ENCODE measurements at places on chromosomes 12 and 14.
A peak's percentile ranks its signal among the peaks of the same experiment; 100 is the strongest.

DNA sequence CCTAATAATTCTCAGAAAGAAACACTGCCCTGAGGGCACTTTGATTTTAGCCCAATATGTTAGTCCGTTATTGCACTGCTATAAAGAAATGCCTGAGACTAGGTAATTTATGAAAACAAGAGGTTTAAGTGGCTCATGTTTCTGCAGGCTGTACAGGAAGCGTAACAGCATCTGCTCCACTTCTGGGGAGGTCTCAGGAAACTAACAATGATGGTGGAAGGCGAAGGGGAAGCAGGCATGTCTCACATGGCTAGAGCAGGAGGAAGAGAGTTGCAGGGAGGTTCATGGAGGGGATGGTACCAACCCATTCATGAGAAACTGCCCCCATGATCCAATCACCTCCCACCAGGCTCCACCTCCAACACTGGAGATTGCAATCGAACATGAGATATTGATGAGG is 49.4 kb upstream of the RERG start:
- DNase-seq = no peak
- no peak overlapping the region for H3K27ac ChIP-seq
- no peaks in the 10 kb centered on the region for H3K36me3 ChIP-seq
- H3K4me3 ChIP-seq = no peak overlapping the region
- H3K27me3 ChIP-seq = no peaks in the 10 kb centered on the region
- H3K4me1 ChIP-seq = no peaks in the 10 kb centered on the region

DNA sequence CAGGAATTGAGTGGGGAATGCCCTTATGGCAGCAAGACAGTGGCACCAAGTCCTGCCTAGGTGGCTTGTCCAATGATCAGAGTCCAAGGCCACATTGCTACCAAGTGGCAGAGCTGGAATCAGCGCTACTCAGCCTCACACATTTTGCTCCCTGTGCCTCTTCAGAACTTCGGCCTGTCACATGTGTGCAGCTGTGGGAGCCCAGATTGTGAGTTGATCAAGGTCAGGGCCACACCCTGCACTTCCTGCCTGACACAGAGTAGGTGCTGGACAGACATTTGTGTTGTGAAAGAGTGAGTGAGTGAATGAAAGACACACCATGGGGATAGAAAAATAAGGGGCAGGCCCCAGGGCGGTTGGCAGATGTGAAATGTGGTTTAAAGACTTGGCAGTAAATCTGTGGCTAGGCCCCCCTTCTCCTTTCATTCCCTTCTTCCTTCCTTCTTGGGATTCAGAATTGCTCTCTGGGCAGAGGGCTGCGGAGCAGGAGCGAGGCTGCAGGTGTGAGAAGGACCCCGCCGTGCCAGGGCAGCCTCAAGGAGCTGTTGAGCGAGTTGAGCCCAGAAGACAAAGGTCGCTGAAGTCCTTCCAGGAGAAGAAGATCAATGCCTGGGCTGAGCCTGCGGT is 83.5 kb downstream of the SLC25A47 start:
- H3K4me3 ChIP-seq = no peak overlapping the region
- no peaks in the 10 kb centered on the region for H3K27me3 ChIP-seq
- H3K27ac ChIP-seq = no peak overlapping the region
- H3K36me3 ChIP-seq = no peaks in the 10 kb centered on the region
- no peaks in the 10 kb centered on the region for H3K4me1 ChIP-seq

DNA sequence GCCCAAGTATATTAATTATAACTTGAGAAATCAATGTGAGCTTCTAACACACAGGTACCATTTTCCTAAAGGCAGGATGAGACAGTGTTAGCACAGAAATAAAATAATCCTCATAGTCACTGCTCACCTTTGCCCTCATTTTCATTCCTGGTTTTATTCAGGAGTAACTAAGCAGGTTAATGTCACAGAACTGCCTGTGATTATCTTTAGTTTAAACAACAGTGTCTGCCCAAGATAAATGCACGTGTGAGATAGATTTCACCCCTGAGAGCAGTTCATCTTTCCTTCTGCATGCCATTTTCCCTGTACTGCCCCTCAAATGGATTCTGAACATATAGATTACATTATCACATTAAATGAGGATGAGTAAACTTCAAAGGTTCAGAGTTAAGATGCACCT is 250.7 kb downstream of the RMST start:
- H3K36me3 ChIP-seq = no peaks in the 10 kb centered on the region
- no peaks in the 10 kb centered on the region for H3K4me1 ChIP-seq
- no peaks in the 10 kb centered on the region for H3K27me3 ChIP-seq
- no peak overlapping the region for H3K27ac ChIP-seq
- H3K4me3 ChIP-seq = no peak overlapping the region
- DNase-seq = no peak

- no peaks in the 10 kb centered on the region for H3K27me3 ChIP-seq
- DNase-seq = no peak
- H3K4me1 ChIP-seq = no peaks in the 10 kb centered on the region
These were observed 2.1 kb upstream of the PYGL start for GRCh38 chr14:50946234-50946935.

- no peaks in the 10 kb centered on the region for H3K27me3 ChIP-seq
- no peak for DNase-seq
- H3K27ac ChIP-seq = no peak overlapping the region
These were observed 31.3 kb downstream of the GABARAPL1 start for GRCh38 chr12:10243818-10244520.

GRCh38 chr12:110077800-110078199 is 29.5 kb upstream of the C12orf76 start:
- peaks cover 2% of the 10 kb centered on the region for H3K27me3 ChIP-seq
- no peak overlapping the region for H3K4me3 ChIP-seq
- H3K27ac ChIP-seq = no peak overlapping the region
- DNase-seq = no peak
- H3K36me3 ChIP-seq = no peaks in the 10 kb centered on the region

DNA sequence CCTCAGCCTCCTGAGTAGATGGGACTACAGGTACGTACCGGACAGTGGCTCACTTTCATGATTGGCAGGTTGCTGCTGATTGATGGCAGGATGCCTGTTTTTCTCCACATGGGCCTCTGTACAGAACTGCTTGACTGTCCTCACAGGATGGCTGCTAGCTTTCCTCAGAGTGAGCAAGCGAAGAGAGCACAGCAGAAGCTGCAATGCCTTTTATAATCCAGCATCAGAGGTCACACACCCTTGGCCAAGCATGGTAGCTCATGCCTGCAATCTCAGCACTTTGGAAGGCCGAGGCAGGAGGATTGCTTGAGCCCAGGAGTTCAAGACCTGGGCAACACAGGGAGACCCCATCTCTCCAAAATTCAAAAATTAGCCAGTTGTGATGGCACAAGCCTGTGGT is 31.0 kb downstream of the ARF6 start:
- no peaks in the 10 kb centered on the region for H3K36me3 ChIP-seq
- DNase-seq = no peak
- H3K4me1 ChIP-seq = no peaks in the 10 kb centered on the region
- H3K27ac ChIP-seq = no peak overlapping the region
- H3K4me3 ChIP-seq = no peak overlapping the region
- no peaks in the 10 kb centered on the region for H3K27me3 ChIP-seq

DNA sequence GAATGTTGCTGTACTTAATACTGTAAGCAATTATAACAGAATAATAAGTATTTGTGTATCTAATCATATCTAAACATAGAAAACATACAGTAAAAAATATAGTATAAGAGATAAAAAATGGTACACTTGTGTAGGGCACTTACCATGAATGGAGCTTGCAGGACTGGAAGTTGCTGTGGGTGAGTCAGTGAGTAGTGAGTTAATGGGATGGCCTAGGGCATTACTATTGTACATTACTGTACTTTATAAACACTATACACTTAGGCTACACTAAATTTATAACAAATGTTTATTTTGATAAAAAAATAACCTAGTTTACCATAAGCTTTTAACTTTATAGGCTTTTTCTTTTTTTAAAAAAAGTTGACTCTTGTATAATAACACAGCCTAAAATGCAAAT is 1071.2 kb upstream of the SEL1L start:
- no peaks in the 10 kb centered on the region for H3K36me3 ChIP-seq
- H3K27ac ChIP-seq = no peak overlapping the region
- no peak overlapping the region for H3K4me3 ChIP-seq
- no peaks in the 10 kb centered on the region for H3K27me3 ChIP-seq
- DNase-seq = no peak
- H3K4me1 ChIP-seq = no peaks in the 10 kb centered on the region

- no peak overlapping the region for H3K4me3 ChIP-seq
- H3K4me1 ChIP-seq = no peaks in the 10 kb centered on the region
- DNase-seq = peak; percentile 70
- H3K36me3 ChIP-seq = no peaks in the 10 kb centered on the region
- no peaks in the 10 kb centered on the region for H3K27me3 ChIP-seq
- H3K27ac ChIP-seq = no peak overlapping the region
These were observed 259.1 kb downstream of the PCNX1 start for GRCh38 chr14:71166180-71166837.

DNA sequence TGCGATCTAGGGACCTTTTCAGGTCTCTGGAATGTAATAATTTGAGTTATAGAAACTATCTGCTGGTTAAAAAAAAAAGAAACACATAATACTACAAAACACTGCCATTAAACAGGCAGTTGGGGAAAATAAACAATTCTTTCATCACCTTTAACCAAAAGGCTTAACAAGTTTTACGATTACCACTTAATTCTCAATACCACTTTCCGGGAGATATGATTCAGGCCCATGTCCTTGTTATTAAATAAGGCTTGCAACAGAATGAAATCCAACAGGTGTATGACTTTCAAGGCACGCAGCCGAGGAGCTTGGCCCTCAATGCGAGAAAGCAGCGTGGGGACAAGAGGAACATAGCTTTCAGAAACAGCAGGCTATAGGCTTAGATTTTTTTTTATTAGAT is 5.6 kb upstream of the GLRX5 start:
- DNase-seq = no peak
- H3K36me3 ChIP-seq = no peaks in the 10 kb centered on the region
- no peak overlapping the region for H3K27ac ChIP-seq
- no peak overlapping the region for H3K4me3 ChIP-seq

- peak; percentile 28 for DNase-seq
- H3K4me3 ChIP-seq = no peak overlapping the region
- peaks cover 15% of the 10 kb centered on the region for H3K36me3 ChIP-seq
- H3K27ac ChIP-seq = no peak overlapping the region
- no peaks in the 10 kb centered on the region for H3K4me1 ChIP-seq
- H3K27me3 ChIP-seq = no peaks in the 10 kb centered on the region
These were observed 14.9 kb upstream of the FKBP11 start for GRCh38 chr12:48940181-48940580.

GRCh38 chr14:104394409-104394851 is 185.1 kb upstream of the C14orf180 start:
- no peaks in the 10 kb centered on the region for H3K4me1 ChIP-seq
- no peaks in the 10 kb centered on the region for H3K27me3 ChIP-seq
- H3K4me3 ChIP-seq = no peak overlapping the region
- H3K27ac ChIP-seq = no peak overlapping the region
- DNase-seq = no peak
- H3K36me3 ChIP-seq = no peaks in the 10 kb centered on the region

DNA sequence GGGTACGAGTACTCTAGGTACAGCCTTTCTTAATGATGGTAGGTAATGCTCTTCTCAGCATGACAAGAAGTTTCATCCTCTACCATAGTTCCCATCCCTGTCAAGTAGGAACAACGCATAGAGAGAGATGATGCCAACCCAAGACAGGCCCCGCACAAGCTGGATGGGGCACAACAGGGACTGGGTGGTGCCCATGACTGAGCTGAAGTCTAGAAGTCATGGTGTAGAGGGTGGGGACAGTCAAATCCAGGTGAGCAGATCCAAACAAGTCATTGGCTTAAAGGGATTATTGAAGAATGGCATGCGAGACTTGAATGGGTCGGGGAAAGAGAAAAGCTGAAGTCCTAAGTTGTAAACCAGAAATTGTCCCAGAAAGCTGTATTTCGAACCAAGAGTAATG is 84.2 kb upstream of the MDM1 start:
- no peak overlapping the region for H3K27ac ChIP-seq
- no peak for DNase-seq

GRCh38 chr12:12993367-12993766 is 6.7 kb downstream of the HEBP1 start:
- peaks cover 5% of the 10 kb centered on the region for H3K36me3 ChIP-seq
- H3K4me1 ChIP-seq = peaks cover 25% of the 10 kb centered on the region
- DNase-seq = no peak
- peak overlapping the region; percentile 82 for H3K27ac ChIP-seq
- H3K4me3 ChIP-seq = peak overlapping the region; percentile 58
- H3K27me3 ChIP-seq = no peaks in the 10 kb centered on the region

DNA sequence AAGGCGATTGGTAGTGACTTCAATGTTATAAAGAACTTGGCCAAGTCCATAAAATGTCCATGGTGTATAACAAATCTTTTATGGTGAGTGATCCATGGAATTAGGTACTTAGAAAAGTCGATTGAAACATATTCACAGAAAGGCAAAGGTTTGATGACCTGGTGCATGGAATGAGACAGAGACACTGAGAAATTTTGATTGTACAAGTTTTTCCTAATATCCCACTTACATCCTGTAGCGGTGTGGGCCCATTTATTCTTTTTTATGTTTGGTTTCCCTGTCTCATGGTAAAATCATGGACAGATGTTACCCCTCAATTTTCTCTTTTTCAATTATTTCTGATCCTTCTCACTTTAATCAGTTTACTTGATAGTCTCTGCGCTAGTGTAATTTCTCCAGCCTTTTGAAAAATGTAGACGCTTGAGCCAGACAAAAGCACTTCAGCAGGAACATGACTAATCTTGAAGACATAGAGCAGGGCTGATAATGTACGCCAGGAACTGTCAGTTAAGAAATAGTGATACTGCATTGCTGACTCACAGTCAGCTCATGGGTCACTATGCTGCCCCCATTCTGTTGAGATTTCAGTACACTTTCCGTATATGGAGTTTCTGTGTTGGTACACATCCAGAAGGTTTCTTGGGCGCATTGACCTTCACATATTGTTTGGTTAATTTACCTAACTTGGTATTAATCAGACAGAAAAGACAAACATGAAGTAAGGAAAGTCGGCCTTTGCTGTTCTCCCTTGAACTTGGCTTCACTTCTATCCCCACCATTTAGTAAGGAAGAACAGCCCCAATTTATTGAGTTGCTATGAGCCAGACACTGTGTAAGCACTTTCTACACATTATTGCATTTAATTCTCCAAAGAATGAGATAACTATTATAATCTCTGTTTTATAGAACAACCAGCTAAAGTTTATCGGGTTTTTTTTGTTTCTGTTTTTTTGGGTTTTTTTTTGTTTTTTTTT is 841.7 kb downstream of the DIO2 start:
- no peaks in the 10 kb centered on the region for H3K27me3 ChIP-seq
- H3K36me3 ChIP-seq = no peaks in the 10 kb centered on the region
- H3K27ac ChIP-seq = no peak overlapping the region
- peak; percentile 99 for DNase-seq
- H3K4me3 ChIP-seq = no peak overlapping the region
- H3K4me1 ChIP-seq = no peaks in the 10 kb centered on the region
